Left ventricle myocardium inferior (tissue), 1 donor: ENCODE measurements at places on chromosomes 2 and 18. TPM values are rescaled to one million over a fixed set of nuclear protein-coding genes. Genes with fewer than 3 reads are reported as not detected.

DNA sequence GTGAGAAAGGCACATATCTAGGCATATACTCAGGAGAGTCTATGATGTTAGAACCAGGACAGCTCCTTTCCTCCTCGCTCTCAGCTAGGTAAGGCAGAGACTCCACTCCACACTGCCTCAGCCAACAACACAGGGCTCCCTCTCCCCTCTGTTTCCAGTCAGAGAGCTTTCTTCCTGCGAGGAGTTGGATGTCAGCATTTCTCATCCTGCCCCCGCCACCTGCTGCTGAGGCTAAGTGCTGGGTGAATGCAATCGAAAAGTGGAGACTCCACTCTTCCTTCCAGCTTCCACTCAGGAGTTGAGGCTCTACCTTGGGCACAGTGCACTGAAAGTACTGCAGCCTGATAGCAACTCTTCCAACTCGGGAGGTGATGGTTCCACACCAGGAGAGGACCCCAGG is 177.2 kb upstream of the RAB6C start:
- no peak overlapping the region for H3K4me3 ChIP-seq
- no peaks in the 10 kb centered on the region for H3K4me1 ChIP-seq
- DNase-seq = no peak
- peaks cover 75% of the 10 kb centered on the region for H3K27me3 ChIP-seq

DNA sequence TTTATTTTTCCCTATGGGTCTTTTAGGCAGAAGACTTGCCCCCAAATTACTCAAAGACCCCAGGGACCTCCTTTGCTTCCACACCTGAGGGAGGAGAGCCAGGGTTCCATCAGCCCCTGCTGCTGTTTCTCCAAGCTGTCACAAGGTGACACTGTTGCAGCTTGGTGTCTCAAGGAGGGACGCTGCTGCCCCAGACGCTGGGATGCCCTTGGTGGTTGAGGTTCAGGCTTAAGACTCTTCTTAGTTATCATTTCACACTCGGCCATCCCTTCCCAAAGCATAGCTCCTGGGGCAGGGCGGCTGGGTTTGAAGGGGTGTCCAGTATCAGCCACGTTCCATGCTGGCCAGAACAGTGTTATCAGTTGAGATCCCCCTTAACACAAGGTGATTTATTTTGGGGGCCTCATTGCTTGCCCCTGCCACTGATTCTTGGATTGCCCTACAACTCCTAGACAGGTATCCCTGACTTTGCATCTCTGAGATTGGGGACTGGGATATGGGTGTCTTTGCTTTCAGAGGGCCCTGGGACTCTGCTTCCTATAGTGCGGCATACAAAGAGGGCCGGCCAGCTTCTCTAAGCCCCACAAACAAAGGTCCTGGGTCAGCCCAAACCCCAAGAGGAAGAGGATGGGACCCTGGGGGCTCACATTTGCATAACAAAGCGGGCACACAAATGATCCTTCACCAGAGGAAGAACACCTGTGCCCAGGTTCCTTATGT is 22.7 kb downstream of the GPR55 start:
- H3K27ac ChIP-seq = no peak overlapping the region
- H3K4me1 ChIP-seq = no peaks in the 10 kb centered on the region
- H3K27me3 ChIP-seq = peaks cover 14% of the 10 kb centered on the region
- DNase-seq = peak; percentile 25
- H3K36me3 ChIP-seq = no peaks in the 10 kb centered on the region
- H3K4me3 ChIP-seq = no peak overlapping the region

- peaks cover 13% of the 10 kb centered on the region for H3K4me1 ChIP-seq
- no peak overlapping the region for H3K4me3 ChIP-seq
- peaks cover 11% of the 10 kb centered on the region for H3K36me3 ChIP-seq
- no peaks in the 10 kb centered on the region for H3K27me3 ChIP-seq
These were observed 103.4 kb upstream of the RASGRP3 start for GRCh38 chr2:33372940-33373553.

DNA sequence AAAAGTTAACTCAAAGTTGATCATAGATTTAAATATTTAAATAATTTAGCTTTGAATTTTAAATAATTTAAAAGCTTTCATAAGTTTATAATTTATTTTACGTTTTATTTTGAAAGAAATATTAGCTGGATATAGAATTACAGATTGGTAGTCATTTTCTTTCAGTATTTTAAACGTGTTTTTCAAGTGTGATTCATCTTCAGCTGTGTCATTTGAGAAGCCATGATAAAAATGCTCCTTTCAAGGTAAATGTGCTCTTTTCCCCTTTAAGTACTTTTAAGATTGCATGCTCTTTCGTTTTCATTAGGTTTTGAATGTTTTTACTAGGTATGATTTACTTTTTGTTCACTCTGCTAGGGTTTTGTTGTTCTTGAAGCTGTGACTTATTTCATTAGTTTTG is 116.8 kb upstream of the FIGN start:
- no peaks in the 10 kb centered on the region for H3K36me3 ChIP-seq
- no peak overlapping the region for H3K4me3 ChIP-seq
- H3K4me1 ChIP-seq = peaks cover 12% of the 10 kb centered on the region
- H3K27me3 ChIP-seq = no peaks in the 10 kb centered on the region
- no peak for DNase-seq

- peaks cover 26% of the 10 kb centered on the region for H3K4me1 ChIP-seq
- no peak overlapping the region for H3K27ac ChIP-seq
- no peaks in the 10 kb centered on the region for H3K27me3 ChIP-seq
- no peak overlapping the region for H3K4me3 ChIP-seq
These were observed 31.4 kb downstream of the EPG5 start for GRCh38 chr18:45935591-45936335.

GRCh38 chr2:233059797-233060500 is at the start of gene INPP5D:
Gene INPP5D, plus strand, starts transcription at chr2:233060342. Its CDS starts 137 bp downstream, at chr2:233060479.
- H3K27ac ChIP-seq = peak within 1 kb of the TSS; percentile 89
- peaks cover 61% of the 10 kb centered on the region for H3K4me1 ChIP-seq
- H3K4me3 ChIP-seq = peak within 1 kb of the TSS; percentile 69
- no peaks in the 10 kb centered on the region for H3K36me3 ChIP-seq
- peak; percentile 36 for DNase-seq

DNA sequence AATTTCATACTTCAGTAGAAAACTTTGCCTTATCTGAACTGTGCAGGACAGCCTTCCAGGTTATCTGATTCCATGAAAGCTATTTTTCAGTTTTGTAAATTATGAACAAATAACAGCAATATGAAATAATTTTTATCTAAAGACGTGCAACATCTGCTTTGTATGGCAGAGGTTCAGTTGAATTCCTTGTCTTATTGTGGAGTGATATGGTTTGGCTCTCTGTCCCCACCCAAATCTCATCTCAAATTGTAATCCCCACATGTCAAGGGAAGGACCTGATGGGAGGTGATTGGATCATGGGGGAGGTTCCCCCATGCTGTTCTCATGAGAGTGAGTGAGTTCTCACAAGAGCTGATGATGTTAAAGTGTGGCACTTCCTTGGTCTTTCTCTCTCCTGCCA is 18.1 kb upstream of the RPIA start:
- no peaks in the 10 kb centered on the region for H3K36me3 ChIP-seq
- H3K27me3 ChIP-seq = no peaks in the 10 kb centered on the region
- peaks cover 3% of the 10 kb centered on the region for H3K4me1 ChIP-seq
- no peak overlapping the region for H3K4me3 ChIP-seq

GRCh38 chr18:47209171-47209570 is 33.0 kb upstream of the IER3IP1 start:
- no peaks in the 10 kb centered on the region for H3K36me3 ChIP-seq
- peaks cover 72% of the 10 kb centered on the region for H3K27me3 ChIP-seq
- H3K4me3 ChIP-seq = no peak overlapping the region
- no peak overlapping the region for H3K27ac ChIP-seq

DNA sequence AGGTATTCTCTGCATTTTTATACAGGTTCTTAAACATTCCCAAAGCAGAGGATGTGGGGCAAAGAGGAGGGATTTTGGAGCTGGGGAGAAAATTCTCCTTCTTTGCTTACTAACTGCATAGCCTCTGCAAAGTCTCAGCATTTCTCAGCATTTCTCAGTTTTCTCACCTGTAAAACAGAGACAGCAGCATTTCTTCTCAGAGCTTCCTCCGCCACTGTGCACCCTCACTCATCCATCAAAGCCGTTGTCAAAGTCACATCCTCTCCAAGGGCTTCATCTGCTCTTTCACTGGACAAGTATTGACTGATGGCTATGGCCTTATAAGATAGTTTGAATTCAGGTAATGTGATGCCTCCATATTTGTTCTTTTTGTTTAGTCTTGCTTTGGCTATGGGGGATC is 17.4 kb downstream of the MYO7B start:
- H3K4me3 ChIP-seq = no peak overlapping the region
- H3K27ac ChIP-seq = no peak overlapping the region
- H3K4me1 ChIP-seq = no peaks in the 10 kb centered on the region

GRCh38 chr2:219688560-219689445 is 61.4 kb downstream of the SLC4A3 start:
- H3K36me3 ChIP-seq = no peaks in the 10 kb centered on the region
- H3K27ac ChIP-seq = peak overlapping the region; percentile 82
- peak overlapping the region; percentile 19 for H3K4me3 ChIP-seq
- peaks cover 16% of the 10 kb centered on the region for H3K27me3 ChIP-seq
- peaks cover 12% of the 10 kb centered on the region for H3K4me1 ChIP-seq

DNA sequence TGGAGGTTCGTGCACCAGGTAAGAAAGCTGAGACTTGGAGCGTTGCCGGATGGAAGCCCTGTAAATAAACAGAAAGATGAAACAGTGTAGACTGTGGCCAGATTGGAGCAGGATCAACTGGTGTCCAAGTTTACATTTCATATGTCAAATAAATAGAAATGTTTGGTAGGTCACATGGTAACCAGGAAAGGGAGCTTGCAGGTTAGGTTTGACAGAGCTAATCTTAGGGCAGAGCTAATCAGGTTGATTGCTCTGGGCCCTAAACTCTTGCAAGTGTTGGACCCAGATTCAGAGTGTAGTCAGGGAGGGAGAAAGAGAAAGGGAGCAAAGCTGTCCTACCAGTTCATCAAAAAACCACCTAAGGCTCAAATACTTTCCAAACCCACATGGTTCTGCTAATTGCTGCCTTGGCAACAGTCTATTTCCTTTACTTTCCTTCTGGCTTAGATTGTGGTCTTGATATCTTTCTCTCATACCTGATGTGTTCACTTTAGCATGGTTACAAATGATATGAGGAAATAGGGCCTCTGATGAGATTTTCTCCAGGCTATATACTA is 63.2 kb downstream of the G6PC2 start:
- no peaks in the 10 kb centered on the region for H3K36me3 ChIP-seq
- no peaks in the 10 kb centered on the region for H3K27me3 ChIP-seq
- H3K4me1 ChIP-seq = no peaks in the 10 kb centered on the region
- no peak for DNase-seq

DNA sequence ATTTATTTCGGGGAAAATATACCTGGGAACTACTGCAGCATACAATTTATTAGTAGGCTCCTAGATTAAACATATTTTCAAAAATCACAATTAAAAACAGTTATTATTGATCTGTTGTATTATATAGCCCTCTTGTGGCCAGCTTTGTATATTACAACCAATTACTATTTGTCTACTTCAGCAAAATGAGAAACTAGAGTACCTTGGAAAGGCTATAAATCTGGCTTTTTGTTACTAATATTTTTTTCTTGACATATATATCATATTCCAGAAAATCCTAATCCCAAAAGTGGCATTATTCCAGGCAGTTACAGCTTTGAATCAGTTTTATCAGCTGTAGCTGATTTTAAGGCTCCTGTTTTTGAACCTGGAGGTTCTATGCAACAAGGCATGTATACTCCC is 101.2 kb downstream of the UBR3 start:
- H3K27ac ChIP-seq = no peak overlapping the region
- H3K4me1 ChIP-seq = no peaks in the 10 kb centered on the region

DNA sequence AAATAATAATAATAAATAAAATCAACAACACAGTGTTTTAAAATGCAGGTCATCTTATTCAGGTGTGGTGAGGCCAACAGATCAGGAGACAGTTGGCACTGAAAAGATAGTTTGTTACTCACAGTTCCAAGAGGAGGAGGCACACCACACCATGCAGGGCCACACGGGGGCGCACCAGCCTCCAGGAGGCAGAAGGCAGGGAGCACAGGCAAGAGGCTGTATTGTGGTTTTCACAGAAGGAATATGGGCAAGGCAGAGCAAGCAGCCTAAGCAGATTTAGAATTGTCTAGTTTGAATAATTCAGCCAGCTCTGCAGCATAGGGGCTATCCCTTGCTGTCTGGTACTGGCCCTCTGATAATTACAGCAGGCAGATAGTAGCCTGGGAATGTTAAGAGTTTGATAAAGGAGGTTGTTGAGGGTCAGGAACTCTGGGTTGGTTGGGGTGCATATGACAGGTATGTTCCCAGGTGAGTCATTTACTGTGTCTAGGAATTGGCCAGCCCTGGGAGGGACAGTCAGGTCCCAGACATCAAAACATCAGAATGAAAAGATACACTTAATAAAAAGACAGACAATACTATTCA is 31.3 kb downstream of the KIAA2012 start:
- no peak overlapping the region for H3K27ac ChIP-seq
- no peak overlapping the region for H3K4me3 ChIP-seq
- peaks cover 5% of the 10 kb centered on the region for H3K4me1 ChIP-seq
- peaks cover 12% of the 10 kb centered on the region for H3K27me3 ChIP-seq
- DNase-seq = no peak

DNA sequence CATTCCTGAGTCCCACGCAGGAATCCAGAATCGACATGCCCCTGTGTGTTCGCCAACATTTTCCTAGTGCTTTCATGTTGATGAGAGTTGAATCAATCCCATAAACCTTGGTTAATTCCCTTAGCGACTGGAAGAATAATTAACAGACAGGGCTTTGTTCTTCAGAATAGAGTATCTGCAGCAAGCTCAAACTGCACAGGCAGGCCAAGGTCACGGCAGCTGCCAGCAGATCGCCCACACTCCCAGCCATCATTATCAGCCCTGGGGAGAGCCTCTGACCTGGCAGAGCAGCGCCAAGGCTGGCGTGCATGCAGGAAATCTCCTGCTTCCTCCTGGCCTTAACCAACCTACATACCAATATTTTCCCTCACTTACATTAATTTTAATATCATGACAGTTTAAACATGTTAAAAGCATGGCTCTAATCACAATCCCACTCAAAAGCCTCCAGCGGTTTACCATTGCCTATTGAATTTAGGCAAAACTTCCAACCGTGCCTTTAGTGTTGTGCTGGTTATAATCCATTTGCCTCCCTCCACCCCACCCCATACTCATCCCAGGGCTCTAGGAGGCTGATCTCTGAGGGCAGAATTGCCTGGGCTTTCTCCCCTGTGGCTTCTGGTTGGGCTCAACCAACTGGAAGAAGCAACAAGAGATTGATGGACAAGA is 46.8 kb upstream of the NCK2 start:
- peaks cover 23% of the 10 kb centered on the region for H3K4me1 ChIP-seq
- H3K27ac ChIP-seq = peak overlapping the region; percentile 43
- no peaks in the 10 kb centered on the region for H3K27me3 ChIP-seq
- no peak overlapping the region for H3K4me3 ChIP-seq
- H3K36me3 ChIP-seq = no peaks in the 10 kb centered on the region

- no peak overlapping the region for H3K4me3 ChIP-seq
- peak; percentile 28 for DNase-seq
- no peaks in the 10 kb centered on the region for H3K27me3 ChIP-seq
These were observed 114.8 kb downstream of the RDH14 start for GRCh38 chr2:18445433-18446320.

Gene CCDC148
- total RNA-seq = 0.30 TPM

Gene LAPTM4A
- total RNA-seq = 201 TPM

Gene ACMSD
- not detected for total RNA-seq

Gene MAP4K4
- total RNA-seq = 102 TPM

Gene DES
- total RNA-seq = 15,954 TPM

Gene MAP3K19
- not detected for total RNA-seq

Gene FOXI3
- not detected for total RNA-seq
